Thoracic aorta (tissue), 2 donors: ENCODE measurements at places on chromosomes 6 and 20. TPM values are rescaled to one million over a fixed set of nuclear protein-coding genes. Genes with fewer than 3 reads are reported as not detected.

GRCh38 chr6:129281168-129281796, 398.3 kb downstream of the LAMA2 start:
- DNase-seq = no peak

DNA sequence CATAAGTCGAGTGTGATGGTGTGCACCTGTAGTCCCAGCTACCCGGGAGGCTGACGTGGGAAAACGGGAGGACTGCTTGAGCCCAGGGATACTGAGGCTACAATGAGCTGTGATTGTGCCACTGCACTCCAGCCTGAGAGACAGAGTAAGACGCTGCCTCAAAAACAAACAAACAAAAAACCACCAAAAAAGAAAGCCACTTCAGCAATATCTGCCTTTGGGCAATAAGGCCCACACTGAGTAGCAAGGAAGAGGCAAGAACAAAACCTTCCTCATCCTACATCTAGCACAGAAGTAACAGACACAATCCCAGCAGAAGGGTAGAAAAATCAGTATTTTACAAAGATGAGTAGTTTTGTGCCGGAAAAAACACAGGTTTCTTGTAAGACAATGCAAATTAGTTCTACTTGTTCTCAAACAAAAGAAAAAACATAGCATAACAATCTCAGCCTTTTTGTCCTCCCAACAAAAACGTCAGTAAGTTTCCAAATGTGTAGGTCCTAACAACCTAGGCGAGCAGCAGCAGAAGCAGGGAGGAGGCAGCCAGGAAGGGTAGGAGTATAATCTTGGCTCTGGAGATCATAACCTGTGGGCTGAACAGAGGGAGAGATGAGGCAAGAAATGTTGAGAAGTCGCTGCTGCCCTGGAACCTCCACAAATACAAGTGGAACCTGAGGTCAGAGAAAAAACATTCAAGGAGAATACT, 5.7 kb downstream of the PPP1R10 start:
- DNase-seq = no peak

- no peak for DNase-seq
These were observed 83.9 kb downstream of the GRIK2 start for GRCh38 chr6:101477436-101477835.

The OLIG3 gene
- not detected for total RNA-seq

The GNAS gene
- 742 TPM for total RNA-seq
